ENCODE measurements at places on chromosomes 5 and 9.

DNA sequence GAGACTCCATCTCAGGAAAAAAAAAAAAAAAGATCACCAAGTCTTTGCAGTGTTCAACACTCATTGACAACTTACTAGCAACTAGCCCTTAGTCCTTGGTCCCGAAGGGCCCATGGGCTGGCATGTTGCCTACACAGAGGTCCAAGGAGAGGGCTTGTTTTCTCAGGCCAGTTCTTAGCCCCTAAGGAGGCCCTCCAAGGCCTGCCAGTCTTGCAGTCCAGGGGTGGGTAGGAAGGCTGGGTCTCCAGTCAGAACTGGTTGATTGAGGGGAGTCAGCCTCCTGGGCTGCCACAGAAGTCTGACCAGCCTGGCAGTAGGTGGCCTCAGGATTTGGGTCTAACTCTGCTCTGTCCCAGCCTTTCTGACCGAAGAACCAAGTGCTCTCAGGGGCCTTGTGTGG lies 32.7 kb downstream of the IER5L start:
- DNase-seq = no peak

DNA sequence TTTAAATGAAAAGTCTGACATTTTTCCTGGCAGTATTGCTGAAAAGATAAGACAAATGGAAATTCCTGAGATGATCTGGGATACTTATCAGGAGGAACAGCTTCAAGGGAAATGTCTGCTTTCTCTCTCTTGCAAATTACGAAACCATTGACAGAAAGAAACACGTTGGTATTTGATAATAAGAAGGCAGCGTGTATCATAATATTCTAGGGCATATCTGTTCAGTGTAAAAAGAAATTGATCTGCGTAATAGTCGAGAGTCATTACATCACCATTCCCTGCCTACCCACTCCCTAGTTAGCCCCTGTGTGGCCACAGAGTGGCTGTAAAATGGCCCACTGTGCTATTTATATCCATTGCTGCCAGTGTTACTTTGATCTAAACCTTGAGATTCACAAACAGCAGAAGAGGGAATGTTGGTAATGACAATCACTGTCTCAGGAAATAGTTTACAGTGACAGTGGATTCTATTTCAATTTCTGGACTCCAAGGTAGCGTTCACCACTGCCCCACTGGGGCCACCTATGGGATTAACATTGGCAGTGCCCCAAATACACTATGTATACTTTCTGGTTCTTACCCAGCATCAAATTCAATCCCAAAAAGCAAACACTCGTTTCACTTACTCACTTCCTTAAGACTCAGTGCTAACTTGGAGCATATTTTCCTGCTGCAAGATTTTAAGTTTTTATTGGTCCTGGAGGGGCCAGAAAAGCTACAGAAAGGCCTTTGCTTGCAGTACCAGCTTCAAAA lies 133.4 kb upstream of the GAS1 start:
- DNase-seq = no peak

DNA sequence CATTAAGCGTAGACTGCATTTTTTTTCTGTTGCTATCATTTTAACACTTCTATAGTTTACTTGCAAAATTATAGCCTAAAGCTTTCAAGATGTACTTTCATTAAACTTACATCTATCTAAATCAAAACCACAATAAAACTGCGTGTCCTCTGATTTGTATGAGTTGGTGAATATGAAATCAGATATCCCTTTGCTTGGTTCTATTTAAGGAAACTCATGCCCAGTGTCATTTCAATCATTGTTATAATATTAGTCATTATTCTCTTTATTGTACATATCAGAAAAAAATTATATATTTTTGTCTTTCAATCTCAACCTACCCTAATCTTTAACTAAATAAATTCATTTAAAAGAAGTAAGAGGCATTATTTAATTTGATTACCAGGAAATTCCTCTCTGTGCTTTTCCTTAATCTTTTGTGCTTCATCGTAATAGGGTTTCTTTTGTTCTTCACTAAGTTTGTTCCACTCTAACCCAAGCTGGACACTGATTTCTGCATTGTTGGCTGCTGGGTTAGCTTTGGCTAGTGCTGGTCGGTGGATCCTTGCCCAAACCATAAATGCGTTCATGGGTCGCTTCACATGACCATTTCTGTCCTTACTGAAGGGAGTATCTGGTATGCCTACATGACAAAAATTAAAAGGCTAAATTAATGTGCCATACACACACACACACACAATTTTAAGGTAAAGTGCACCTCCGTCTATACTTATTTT lies 3.8 kb downstream of the SOX30 start:
- no peak for DNase-seq

DNA sequence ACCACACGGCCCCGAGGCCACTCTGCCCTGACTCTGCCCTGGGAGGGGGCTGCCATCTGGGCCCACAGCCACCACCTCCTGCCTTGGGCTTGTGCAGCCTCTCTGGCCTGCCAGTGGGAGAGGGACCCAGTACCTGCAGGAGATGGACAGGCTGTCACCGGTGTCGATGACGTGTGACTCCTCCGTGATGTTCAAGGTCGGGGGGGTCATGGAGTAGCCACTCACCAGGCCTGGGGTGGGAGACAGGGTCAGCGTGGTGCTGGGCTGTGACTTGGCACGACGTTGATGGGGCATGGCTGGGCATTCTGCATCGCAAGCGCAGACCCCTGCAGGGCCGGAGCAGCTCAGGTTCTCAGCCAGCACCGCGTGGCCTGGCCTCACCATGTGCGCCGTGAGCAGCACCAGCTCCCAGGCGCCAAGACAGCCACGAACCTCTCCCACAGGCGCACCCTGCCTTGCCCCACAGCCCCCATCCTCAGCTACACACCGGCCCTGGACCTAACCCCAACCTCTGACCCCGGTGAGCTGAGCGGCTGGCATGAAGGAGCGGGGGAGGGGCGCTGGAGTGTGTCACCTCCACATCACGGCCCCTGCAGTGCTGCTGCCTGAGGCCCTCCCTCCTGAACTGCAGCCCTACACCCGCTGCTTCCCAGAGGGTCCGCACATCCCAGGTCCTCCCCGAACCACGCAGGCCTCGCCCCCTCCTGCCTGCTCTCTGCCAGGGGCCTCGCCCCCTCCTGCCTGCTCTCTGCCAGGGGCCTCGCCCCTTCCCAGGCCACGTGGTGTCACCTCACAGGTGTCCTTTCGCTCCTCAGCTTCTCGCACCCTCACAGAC lies 17.6 kb downstream of the FLT4 start:
- no peak for DNase-seq

DNA sequence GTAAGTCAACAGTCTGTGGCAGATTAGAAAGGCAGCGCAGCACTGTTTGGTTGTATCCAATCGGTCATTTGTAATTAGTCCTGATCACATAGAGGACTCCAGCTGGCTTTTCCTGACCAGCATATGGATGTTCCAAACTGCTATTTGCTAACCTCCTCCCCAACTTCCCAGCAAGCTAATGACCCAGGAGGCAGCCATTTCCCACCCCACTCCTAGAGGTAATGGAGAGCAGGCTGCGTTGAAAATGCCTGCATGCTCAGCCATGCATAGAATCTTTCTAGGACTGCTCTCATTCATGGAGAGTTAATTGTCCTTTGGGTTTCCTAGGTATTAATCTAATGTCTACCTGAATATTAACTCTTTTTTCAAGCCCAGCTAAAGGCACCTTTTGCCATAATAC lies 850.6 kb upstream of the WWC1 start:
- DNase-seq = no peak

DNA sequence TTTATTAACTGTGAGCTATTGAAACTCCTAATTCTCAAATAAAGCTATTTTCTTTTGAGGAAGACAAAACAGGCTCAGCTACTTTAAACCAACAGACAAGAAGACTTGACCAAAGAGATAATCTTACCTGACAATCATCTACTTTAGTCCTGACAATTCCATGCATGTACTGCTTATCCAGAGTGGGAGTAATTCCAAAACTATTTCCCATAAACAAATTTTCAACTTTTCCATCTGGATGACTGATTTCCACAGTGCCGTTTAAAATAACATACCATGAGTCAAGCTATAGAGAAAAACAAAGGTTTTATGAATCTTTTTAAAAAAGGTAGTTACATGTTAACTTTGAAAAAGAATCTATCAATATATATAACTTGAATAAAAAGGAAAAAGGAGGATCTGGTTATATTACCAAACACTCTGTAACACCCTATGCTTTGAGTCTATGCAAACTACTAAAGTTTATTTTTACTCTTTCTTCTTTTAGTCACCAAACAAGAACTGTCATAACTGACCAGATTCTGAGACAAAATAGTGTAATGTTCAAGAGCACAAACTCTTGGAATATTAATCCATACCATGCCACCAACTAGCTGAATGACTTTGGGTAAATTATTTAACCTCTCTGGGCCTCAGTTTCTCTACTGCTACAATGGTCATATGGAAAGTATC lies 129.7 kb downstream of the RAPGEF6 start:
- DNase-seq = no peak

GRCh38 chr5:67223211-67223610 lies 26.6 kb upstream of the CD180 start:
- no peak for DNase-seq

DNA sequence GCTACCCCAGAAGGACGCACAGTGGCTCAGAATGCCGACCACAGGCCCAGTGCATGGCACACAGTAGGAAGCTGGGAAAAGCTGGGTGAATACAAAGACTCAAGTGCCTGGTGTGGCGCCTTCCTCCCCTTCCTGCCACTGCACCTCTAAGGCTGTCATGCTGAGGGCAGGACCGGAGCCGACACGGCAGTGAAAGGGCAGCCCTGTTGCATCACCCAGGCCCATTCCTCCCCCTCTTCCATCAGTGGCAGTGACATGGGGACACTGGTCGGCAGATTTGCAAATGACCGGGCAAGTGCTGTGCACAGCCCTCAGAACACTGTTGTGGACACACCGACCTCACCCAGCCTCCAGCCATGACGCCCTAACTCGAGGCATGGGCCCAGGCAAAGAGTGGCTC lies 84.0 kb downstream of the STK10 start:
- DNase-seq = peak; percentile 15

- DNase-seq = no peak
Measured at GRCh38 chr9:115640887-115641286, 512.7 kb upstream of the PAPPA start.

GRCh38 chr9:136303066-136303824 lies 649 bp downstream of the CCDC187 start:
- no peak for DNase-seq

- DNase-seq = peak; percentile 55
Measured at GRCh38 chr5:141880961-141881801, 3.0 kb upstream of the PCDH1 start.

DNA sequence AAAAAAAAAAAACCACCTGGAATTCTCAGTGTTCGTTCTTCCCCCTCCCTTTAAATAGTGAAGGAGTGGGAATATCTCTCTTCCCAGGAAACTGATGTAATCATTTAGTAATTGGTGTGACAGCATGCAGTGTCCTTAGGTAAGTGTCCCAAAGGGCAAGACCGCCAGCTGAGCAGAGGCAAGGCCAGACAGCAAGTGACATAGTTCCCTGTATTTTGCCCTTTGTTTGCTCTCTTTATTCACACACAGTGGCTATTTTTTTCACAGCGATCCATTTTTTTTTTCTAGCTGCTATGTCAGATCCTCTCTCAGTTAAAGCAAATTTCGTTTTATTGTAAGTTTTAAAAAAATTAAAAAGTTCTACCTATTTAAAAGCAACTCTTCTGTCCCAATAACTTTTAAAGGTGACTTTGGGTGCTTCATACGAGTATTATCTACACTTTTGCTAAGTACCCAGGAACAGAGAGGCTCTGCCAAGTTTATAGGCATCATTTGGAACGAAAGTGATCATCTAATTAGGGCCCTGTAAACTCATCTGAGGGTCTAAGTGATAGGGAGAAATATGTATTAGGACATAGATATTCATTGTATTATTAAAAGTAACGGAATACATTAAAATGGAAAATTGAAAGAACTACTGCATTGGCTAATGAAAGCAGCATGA lies 98.2 kb upstream of the ALDH1A1 start:
- peak; percentile 16 for DNase-seq

DNA sequence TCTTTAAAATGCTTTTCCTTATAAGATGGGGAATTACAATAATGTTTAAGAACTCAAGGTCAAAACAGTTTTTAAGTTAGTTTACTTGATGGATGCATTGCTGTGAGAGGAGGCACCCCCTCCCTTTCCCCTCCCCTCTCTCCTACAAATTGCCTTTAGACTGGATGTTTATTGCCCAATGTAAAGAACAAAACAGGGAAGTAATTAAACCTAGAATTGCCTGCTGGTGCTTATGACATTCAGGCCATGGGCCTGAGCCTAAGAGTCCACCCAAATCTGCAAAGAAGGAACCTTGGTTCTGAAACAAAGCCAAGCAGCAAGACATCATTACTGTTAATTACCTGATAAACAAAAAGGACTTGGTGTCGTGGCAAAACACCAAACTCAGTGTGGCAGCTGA lies 630.3 kb downstream of the ISL1 start:
- no peak for DNase-seq

- no peak for DNase-seq
Measured at GRCh38 chr5:41148448-41148847, 64.9 kb downstream of the C6 start.

- no peak for DNase-seq
Measured at GRCh38 chr5:88115211-88115610, 153.4 kb downstream of the TMEM161B start.

DNA sequence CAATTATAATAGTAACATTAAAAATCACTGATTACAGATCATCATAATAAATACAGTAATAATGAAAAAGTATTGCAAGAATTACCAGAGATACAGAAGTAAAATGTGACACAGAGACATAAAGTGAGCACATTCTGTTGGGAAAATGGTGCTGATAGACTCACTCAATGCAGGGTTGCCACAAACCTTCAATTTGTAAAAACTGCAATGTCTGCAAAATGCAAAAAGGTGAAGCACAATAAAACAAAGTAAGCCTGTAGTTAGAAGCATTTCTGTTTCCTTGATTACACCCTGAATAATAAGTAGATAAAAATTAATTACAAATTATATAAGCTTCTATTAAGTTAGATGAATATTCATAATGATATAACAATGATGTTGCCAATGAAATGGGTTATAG lies 736.2 kb upstream of the CHD1 start:
- DNase-seq = no peak

DNA sequence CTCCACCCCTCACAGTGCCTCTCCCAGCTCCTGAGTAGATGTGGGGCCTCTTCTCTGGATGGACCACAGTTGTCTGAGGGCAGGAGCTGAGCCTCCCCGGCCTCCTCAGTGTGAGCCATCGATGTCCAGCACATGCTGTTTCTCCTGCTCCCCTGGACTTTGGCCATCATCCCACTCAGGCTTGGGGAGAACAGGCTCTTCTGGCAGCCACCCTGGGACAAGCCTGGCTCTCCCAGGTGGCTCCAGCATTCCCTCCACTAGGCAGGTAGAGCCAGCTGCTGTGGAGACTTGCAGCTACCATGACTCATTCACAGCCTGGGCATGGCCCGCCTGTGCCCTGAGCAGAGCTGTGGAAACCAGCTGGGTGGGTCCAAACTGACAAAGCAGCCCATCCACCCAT lies 77.0 kb downstream of the CSNK1A1 start:
- no peak for DNase-seq

GRCh38 chr5:137935190-137935589 lies 45.9 kb downstream of the PKD2L2 start:
- DNase-seq = no peak

GRCh38 chr5:147751-148150 lies 43.5 kb upstream of the LRRC14B start:
- no peak for DNase-seq

GRCh38 chr9:76373173-76373783 lies 20.9 kb downstream of the RFK start:
- DNase-seq = peak; percentile 47

GRCh38 chr5:80181618-80182211 lies 74.1 kb downstream of the SERINC5 start:
- no peak for DNase-seq

Data from left ventricle myocardium inferior (tissue), 1 donor.